ENCODE measurements at places on chromosomes 1 and 21.

- DNase-seq = no peak
Measured at GRCh38 chr1:94552071-94552586, 10.6 kb upstream of the F3 start.

DNA sequence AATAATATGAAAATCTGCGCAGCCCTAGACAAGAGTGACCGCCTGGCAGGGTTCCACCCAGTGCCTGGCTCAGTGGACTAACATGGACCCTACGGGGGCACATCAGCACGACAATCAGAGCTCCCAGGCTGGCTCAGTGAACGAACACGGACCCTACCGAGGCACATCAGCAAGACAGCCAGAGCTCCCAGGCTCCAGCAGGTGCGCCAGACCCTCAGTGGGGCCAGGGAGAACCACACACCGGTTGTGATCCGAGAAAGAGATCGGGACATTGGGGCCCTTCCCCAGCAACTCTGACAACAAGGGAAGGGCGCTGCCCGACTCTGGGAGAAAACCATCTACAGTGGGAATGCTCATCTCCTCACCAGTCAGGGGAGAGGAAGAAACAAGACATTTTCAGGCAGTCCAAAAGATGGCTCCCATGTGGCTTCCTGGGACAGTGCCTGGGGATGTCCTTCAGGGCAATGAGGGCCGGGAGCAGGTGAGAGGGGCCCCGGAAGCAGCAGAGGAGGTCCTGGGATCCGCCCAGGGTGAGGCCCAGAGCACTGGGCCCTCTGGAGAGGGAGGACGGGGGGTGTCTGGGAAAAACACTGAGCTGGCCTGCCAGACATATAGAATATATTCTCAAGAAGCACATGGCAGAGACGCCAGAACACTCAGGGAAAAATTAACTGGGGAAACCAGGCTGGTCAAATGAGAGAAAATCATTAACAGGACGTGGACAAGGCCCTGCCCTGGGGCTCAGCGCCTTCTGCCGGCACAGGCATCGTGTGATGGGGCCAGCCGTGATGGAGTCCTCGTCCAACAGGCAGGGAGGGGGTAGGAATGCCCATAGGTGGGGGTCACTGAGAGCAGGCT is 4.8 kb downstream of the ARHGEF16 start:
- DNase-seq = no peak

DNA sequence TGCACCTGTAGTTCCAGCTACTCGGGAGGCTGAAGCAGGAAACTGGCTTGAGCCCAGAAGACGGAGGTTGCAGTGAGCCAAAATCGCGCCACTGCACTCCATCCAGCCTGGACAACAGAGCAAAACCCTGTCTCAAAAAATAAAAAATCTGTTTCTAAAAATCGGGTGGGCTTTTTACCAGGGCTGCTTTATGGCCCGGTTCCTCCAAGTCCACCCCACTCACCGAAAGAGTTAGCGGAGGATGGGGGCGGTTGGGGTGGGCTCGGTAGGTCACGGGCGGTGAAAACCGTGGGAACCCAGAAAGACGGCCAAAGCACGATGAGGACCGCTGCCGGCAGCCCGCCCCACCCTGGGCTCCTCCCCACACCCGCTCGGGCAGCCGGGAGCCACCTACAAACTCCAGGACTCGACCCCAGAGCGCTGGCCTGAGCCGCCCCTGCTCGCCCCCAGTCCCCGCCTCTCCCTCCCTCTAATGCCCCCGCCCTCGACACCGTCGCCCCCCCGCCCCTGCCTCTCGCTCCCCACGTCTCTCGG is 846 bp upstream of the PER3 start:
- peak; percentile 12 for DNase-seq

DNA sequence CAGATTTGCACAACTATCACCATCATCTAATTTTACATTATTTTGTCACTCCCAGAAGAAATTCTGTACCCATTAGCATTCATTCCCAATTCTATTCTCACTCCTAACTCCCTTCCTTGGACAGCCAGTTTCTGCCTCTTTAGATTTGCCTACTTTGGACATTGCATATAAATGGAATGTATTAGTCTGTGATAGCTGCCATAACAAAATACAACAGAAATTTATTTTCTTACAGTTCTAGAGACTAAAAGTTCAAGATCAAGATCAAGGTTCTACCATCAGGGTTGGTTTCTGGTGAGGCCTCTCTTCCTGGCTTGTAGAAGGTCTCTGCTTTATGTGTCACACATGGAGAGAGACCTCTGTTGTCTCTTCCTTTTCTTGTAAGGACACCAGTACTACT is 61.9 kb downstream of the ALG6 start:
- DNase-seq = no peak

DNA sequence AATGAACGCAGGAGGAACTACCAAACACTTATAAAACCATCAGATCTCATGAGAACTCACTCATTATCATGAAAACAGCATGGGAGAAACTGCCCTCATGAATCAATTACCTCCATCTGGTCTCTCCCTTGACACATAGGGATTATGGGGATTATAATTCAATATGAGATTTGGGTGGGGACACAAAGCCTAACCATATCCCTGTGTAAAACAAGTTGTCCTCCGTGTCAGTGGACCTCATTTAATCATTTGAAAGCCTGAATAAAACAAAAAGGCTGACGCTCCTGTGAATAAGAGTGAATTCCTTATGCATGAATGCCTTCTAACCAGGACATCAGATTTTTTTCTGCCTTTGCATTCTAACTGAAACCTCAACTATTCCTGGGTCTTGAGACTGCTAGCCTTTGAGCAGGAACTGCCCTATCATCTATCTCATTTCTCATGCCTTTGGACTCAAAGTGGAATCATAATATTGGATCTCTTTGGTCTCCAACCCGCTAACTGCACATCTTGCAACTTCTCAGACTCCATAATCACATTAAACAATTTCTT is 648.8 kb downstream of the ADGRL2 start:
- DNase-seq = no peak

DNA sequence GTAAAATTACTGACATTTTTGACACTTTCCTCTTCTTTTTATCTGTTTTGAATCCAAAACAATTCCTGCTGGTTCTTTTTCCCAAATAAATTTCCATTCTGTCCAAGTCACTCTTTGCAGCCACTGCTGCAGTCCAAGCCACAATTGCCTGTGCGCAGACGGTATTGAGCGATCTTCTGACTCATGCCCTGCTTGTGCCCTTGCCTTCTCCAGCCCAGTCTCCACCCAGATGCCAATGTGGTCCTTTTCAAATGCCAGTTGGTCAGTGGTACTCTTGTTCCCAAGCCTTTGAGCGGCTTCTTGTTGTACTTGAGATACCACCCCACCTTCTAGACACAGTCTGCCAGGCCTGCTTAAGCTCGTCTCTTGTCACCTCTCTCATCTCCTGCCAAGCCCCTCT is 78.9 kb downstream of the CAMTA1 start:
- DNase-seq = no peak

DNA sequence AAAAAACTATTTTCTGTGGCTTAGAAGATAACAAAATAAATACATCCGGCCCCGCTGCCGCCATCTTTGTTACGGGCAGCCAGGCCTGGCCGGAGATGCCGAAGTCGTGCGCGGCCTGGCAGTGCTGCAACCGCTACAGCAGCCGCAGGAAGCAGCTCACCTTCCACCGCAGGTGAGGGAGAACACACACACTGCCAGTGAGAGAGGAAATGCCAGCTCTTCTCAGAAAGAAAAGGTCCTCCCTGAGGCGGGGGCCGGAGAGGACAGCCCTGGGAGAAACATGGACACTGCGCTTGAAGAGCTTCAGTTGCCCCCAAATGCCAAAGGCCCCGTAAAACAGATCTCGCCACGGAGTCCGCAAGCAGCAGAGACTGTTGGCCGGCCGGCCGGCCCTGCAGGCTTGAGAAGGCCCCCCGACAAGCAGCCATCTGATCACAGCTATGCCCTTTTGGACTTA is 323.2 kb downstream of the AMY1C start:
- DNase-seq = no peak

DNA sequence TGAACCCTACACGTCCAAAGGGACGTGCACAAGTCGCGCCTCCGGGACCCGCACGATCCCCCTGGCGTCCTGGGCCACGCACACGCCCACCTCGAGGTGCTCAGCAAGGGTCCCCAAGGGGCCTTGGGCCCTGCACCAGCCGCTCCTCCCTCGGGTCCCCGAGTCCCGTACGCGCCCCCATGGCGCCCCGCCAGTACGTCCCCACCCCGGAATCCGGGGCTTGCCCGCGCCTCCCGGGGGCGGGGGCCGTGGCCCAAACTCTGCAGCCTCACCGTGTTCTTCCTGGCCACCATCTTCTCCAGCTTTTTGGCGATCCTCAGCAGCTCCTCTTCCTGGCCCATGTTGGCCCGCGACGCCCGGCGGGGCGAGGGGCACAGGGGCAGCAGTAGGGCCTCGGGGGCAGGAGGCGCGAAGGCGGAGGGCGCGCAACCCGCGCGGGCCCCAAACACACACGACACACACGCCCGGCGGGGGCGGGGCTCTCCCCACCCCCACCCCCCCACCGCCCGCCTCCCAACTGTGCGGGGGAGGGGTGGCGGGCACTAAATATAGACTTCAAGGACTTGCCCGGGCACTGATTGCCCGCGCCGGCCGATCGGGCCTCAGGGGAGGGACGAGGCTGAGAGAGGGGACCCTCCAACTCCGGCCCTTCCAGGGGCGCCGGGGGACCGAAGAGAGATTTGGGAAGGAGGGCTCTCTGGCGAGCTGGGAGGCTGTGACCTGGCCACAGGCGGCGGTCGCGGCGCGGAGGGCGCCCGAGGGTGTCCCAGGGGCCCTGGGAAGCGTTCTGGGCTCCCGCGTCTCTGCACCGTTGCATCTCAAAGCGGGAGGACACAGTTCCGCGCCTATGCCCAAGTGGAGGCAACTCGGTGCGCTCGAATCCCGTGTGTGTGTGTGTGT is at the start of gene TCEA3:
TSS of gene TCEA3 (minus strand) at position 456 of the 900 bp plus-strand sequence. CDS start at position 341, 115 bp downstream.
- no peak for DNase-seq

GRCh38 chr1:218829097-218829496 is 344.6 kb upstream of the LYPLAL1 start:
- DNase-seq = no peak

GRCh38 chr1:27992276-27992675 is 32.5 kb downstream of the XKR8 start:
- DNase-seq = no peak

- peak; percentile 2 for DNase-seq
Measured at GRCh38 chr1:219812086-219812485, 116.3 kb downstream of the SLC30A10 start.

DNA sequence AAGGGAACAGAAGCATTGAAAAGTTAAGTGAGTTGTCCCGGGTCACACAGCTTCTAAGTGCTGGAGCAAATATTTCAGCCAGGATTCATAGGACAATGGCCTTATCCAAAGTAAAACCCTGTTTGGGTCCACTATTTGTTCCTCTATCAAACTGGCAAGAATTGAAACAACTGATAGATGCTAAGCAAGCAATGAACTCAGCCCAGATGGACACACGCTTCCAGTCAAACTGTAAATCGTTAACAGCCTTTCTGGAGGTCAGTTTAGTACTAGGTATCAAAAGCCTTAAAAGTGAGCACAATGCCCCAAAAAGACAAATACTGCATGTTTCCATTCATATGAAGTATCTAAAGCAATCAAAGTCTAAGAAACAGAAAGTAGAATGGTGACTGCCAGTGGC is 779 bp upstream of the SVBP start:
- no peak for DNase-seq

GRCh38 chr1:242847390-242847993 is 323.0 kb upstream of the PLD5 start:
- no peak for DNase-seq

- no peak for DNase-seq
Measured at GRCh38 chr1:20470194-20470593, 15.8 kb downstream of the CAMK2N1 start.

- no peak for DNase-seq
Measured at GRCh38 chr1:43447891-43448708, 5.6 kb downstream of the HYI start.

DNA sequence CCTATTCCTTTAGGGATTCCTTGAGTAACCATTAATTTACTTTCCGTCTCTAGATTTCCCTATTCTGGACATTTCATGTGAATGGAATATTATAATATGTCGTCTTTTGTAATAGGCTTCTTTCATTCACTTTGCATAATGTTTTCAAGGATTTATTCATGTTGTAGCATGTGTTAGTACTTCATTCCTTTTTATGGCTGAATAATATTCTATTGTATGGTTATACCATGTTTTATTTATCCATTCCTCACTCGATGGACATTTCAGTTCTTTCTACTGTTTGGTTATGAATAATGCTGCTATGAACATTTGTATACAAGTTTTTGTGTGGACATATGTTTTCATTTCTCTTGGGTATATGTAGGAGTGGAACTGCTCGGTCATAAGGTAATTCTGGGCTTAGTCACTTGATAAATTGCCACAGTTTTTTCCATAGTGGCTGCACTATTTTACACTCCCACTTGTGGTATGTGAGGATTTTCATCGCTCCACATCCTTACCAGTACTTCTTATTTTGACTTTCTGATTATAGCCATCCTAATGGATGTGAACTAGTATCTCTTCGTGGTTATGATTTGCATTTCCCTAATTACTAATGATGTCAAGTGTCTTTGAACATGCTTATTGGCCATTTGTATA is 17.7 kb downstream of the PPP2R5A start:
- no peak for DNase-seq

- DNase-seq = no peak
Measured at GRCh38 chr1:156865258-156865657, 4.6 kb downstream of the NTRK1 start.
